ENCODE measurements at places on chromosomes 13 and 19.

DNA sequence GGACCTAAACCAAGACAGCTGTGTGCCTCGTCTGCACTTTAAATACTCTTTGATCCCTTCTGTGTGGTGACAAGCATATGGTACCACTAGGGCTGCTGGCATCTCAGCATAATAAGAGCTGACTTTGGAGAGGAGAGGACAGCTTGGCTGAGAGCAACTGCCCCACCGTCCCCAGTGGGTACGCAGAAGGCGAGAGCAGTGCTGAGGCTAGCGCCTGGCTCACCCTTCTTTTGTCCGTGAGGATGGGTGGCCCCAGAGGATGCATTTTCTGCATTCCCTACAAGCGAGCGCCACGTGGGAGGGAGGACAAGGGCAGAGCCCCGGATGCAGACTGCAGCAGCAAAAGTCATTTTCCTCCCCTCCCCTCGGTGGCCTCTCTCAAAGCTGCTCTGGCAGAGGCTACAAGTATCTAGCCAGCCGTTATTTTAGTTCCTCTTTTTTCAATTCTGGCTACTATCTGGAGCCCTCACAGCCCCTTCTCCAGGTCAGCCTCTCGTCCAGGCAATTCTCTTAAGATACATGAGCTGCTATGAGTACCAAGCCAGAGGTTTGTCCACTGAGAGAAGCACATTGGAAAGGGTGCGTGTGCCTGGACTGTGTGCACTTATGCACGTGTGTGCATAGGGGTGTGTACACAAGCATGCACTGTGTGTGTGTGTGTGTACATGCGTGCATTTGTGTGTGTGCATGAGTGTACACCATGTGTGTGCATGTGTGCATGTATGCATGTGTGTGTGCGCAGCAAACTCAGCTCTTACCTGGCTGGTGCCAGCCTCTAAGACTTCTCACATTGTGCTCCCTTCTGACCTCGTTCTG lies 51.3 kb downstream of the RAB20 start:
- DNase-seq = no peak

DNA sequence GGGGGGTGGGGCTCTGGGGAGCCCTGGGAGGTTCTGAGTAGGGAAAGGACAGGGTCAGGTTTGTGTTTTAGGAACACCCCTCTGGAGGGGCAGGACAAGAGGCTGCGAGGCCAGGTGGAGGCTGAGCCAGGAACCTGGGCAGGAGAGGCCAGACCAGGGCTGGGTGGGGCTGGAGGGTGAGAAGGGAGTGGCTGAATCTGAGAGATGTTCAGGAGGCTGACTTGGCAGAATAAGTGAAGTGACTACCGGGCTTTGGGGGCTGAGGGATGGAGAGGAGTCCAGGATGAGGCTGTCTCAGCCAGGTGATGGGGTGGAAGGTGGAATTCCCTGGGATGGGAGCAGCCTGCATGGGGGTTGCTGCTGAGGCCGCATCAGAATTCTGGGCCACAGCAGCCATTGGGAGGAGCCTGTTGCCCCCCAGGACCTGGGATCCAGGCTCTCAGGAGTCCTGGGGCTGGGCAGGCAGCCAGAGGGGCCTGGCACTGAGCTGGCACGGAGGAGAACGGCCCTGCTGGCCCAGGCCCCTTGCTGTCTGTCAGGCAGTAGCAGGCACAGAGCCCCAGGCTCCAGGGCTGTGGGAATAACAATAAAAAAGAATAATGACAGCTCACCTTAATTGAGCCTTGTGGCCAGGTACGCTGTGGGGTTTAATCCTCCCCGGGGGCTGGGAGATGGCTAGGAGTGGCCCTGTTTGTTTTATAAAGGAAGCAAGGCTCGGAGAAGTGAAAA lies 3.3 kb downstream of the PPP5C start:
- peak; percentile 47 for DNase-seq

GRCh38 chr13:98999639-98999952 lies 21.7 kb upstream of the DOCK9 start:
- no peak for DNase-seq

- no peak for DNase-seq
Observed at GRCh38 chr19:30671367-30671619, 299.1 kb downstream of the ZNF536 start.

DNA sequence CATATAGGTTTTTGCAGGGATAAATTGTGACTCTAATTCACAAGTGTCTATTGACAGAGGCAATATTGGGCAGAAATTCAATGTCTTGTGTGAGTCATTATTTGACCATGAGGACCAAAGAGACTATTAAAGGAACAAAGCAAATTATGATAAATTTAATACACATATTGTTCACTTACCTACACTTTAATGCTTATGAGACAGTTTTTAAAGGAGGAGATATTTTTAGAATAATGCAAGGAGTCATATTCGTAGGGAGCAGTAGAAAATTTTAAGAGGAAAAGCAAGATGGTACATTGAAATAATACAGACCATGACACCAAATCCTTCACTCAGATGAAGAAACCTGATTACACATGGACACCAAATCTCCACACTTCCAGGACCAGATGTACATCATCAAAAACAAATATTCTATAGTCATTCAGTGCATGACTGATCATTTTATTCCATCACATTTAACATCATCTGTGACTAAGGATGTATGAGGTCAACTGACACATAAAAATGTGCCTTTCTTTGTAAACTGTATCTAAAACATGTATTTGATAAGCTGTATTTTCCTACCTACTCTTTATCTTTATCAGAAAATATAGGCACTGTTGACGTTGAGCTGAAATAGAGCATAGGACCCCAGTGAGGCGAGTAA lies 4.2 kb upstream of the OR7A17 start:
- DNase-seq = no peak

DNA sequence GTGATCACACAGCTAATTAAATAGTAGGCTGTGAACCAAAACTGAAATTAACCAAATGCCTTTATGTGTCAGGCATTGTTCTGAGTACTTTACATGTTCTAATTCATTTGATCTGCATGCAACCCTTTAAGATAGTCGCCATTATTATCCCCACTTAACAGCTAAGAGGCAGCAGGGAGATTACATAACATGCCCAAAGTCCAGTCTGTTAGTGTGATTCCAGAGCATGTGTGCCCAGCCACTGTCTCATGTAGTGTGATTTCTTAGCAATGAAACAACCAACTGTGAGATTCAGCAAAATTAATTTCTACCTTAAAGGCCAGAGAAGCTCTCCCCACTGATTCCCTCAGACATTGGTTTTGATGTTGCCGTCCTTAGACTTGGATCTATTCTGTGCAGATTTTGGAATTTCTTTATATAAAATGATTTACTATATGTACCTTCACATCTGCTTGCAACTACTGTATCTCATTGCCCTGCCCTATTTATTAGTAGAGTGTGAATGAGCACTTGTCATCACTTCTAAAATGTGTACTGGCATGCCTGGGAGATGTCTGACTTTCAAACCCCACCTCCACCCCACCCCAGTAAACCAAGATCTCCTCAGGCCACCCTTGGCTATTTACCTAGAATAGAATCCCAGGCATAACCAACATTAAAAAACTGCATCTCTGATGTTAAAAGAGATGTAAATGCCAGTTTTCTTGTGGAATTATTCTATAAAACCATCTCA lies 41.2 kb downstream of the POLR1D start:
- no peak for DNase-seq

- no peak for DNase-seq
Observed at GRCh38 chr13:102401766-102402165, at the start of gene FGF14. TSS of gene FGF14 (minus strand) at chr13:102402048.

GRCh38 chr19:12946092-12946721 lies 545 bp downstream of the RAD23A start:
- peak; percentile 70 for DNase-seq

GRCh38 chr19:7871437-7872305 lies 2.5 kb downstream of the PRR36 start:
- DNase-seq = peak; percentile 91

GRCh38 chr13:40401911-40402776 lies 264.3 kb downstream of the FOXO1 start:
- DNase-seq = peak; percentile 78

- DNase-seq = no peak
Observed at GRCh38 chr13:80086304-80086721, 254.6 kb downstream of the SPRY2 start.

GRCh38 chr19:33804021-33804799 lies 7.5 kb downstream of the KCTD15 start:
- no peak for DNase-seq

GRCh38 chr19:39568604-39569003 lies 28.6 kb upstream of the EID2 start:
- no peak for DNase-seq

GRCh38 chr13:41858780-41859179 lies 102.1 kb downstream of the VWA8 start:
- DNase-seq = no peak

GRCh38 chr13:94269557-94269956 lies 209.9 kb downstream of the DCT start:
- no peak for DNase-seq

DNA sequence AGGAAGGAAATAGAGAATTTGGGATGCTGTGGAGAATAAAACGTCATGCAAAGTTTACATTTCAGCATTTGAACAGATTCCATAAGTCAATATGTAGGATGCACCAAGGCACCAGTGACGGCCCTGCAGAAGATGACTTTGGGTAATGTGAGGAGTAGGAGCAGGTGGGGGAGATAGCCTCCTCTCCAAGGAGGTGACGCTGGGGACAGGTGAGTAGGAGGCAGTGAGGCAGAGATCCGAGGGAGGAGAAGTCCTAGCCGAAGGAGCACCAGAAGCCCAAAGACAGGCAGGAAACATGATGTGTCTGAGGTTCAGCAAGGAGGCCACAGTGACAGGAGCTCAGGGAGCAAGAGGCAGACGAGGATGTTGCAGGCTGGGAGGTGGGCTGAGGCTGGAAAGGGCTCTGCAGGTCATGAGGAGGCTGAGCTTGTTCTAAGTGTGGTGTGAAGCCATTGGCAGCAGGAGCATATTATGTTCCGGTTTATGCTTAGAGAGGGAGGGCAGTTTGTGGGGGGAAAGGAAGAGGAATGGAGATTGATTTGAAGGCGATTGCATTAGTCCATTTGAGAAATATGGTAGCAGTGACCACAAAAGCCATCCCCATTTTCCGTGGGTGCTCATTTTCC lies 55.7 kb upstream of the C1QTNF9 start:
- peak; percentile 30 for DNase-seq

DNA sequence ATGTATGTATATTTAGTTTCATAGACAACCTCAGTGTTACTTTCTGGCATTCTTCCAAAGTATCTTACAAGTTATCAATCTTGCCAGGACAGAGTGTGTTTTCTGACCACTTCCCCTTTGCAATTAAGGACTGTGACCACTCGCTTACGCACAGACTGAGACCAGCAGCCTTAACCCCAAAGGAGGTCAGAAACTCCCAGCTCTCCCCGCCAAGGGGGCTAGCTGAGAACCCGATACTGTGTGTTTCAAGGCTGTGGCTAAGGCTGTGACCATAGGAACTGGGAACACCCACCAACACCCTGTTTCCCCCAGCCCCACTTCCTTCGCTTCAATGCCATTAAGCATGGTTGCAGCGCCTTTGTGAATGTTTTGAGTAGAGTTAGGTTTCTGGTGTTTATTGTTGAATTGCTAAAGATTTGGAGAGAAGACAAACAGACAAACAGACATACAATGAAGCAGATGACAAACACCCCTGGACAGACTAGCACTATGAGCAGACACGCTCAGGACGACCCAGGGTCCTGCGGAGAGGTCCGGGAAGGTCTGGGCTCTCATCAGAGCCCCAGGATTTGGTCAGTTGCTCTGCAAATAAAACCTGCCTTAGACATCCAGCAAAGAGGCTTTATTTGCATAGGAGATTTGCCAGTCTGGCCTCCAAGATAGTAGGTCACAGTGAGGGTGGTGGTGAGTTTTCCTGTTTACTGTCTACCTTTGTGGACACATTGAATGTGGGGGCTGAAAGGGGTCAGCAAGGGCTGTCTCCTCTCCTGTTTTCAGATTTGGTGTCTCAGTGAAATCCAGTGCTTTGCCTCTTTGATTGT lies 25.0 kb upstream of the TNFSF11 start:
- DNase-seq = peak; percentile 27

- DNase-seq = no peak
Observed at GRCh38 chr13:48631441-48631840, 22.3 kb upstream of the CYSLTR2 start.

DNA sequence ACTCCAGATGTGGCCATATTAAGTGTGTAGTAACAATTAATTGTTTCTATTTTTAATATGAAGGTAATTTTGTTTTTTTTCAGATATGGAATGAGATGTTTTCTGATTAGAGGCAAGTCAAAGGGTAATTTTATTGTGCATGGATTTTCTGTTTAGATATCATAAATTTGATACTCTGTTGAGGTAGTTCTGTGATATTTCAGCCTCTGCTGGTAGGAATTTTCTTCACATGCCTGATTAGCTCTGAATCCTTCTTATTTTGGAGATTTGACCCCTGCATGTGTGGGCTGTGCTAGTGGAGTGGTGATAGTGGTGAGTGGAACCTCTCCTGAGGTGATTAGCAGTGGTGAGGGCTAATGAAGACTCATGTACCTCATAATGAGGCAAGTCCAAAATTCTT lies 301.4 kb downstream of the GPC5 start:
- DNase-seq = no peak

- DNase-seq = no peak
Observed at GRCh38 chr19:19775891-19776205, 42.9 kb upstream of the ZNF14 start.

GRCh38 chr19:1080360-1081161 lies 13.6 kb downstream of the ARHGAP45 start:
- DNase-seq = no peak

- DNase-seq = peak; percentile 66
Observed at GRCh38 chr19:3142292-3142670, 6.4 kb downstream of the GNA15 start.

GRCh38 chr19:1754636-1755466 lies 1.5 kb downstream of the ONECUT3 start:
- no peak for DNase-seq

DNA sequence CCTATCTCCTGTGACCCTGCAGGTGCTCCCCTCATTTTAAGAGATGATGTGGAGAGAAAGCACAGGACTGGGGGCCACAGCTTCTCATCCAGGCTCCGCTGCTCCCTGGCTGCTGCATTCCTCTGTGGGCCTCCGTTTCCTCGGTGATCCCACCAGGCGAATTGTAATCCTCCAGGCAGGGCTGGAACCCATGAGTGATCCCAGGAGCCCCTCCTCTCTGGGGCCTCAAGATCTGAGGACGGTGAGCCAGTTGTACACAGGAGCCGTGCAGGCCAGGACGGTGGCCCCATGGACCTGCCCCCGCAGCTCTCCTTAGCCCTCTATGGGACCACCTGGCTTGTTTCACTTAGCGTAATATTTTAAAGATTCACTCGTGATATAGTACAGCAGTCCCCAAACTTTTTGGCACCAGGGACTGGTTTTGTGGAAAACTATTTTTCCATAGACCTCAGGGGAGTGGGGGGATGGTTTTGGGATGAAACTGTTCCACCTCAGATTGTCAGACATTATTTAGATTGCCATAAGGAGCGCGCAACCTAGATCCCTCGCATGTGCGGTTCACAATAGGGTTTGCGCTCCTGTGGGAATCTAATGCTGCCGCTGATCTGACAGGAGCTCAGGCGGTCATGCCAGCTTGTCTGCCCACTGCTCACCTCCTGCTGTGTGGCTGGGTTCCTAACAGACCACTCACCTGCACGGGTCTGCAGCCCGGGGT lies 5.6 kb downstream of the FFAR3 start:
- DNase-seq = no peak
